ENCODE measurements at places on chromosomes 7 and 10.

- no peak for DNase-seq
Measured at GRCh38 chr7:77339726-77340125, 76.4 kb downstream of the GSAP start.

- peak; percentile 28 for DNase-seq
Measured at GRCh38 chr10:131560706-131561355, 249.3 kb upstream of the TCERG1L start.

DNA sequence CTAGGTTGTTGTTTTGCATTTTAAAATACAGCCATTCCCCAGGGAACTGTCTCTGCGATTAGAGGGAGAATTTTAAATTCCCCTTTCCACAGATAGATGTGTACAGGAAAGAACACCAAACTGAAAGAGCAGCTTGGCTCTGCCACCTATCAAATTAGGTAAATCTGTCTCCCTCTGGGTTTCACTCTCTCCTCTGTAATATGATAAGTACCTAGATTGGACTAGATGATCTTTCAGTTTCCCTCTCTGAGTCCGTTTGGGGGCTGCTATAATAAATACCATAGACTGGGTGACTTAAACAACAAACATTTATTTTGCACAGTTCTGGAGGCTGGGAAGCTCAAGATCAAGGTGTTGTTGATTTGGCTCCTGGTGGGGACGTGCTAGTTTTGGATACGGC lies 186.0 kb downstream of the KIF20B start:
- no peak for DNase-seq

DNA sequence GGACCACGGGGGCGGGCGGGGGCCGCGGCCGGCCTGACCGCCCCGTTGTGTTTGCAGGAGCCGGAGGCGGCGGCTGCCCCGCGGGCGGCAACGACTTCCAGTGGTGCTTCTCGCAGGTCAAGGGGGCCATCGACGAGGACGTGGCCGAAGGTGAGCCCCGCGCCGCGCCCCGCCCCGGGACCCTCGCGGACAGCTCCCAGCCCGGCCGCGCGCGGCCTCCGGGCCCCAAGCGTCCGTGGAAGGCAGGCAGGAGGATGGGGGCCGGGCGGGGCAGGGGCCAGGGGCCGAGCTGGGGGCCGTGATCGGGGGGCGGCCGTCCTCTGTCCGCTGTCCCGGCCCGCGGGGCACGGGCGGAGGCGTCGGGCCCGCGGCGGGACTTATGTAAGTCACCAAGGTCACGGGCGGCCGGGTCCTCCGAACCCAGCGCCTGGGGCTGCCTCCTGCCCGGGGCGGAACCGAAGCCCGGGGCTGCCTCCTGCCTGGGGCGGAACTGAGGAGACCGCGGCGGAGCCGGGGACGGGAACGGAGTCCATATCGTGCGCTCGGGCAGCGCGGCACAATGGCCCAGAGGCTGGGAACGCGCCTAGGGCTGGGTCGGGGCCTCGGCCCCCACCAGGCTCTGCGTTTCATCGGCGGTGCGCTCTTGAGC lies 497 bp downstream of the PPP2R2D start:
- DNase-seq, result no peak

DNA sequence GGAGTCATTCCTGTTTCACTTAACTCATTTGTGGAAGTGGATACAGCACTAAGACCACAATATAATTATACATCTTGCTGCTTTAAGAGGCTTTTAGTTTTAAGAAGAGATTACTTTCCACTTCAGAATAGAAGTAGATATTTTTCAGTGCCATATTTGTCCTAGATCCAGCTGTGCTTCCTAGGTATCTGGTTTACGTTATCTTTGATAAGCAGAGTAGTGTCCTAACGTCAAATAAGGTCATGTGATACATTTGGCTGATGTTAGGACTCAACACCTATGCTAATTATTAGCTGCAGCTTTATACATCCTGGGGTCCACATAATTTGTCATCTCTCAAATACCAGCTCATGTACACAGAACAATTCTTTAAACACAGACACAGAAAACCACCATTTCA lies 196.2 kb upstream of the SMIM30 start:
- no peak for DNase-seq

DNA sequence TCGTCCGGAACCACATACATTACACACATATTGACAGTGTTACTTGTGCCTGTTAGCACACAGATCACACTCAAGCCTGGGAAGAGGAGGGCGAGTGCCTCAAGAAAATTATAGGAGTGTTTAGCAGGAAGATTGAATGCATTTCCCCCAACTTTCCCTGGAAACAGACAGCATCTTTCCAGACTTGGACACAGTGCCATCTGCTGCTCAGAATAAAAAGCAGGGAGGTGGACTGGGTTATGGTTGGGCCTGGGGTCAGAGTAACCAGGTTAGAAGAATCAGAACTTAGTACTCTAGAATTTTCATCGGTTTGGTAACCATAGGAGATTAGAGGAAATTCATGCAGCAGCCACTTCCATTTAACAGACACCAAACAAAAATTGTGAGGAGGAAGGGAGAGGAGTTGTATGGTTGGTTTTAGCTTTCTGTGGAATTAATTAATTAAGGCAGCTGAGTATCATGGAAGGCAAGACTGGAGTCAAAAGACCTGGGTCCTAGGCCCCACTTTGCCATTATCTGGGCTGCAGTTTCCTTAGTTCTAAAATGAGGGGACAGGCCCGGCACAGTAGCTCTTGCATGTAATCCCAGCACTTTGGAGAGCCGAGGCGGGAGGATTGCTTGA lies 43.4 kb upstream of the OPTN start:
- DNase-seq, result no peak

DNA sequence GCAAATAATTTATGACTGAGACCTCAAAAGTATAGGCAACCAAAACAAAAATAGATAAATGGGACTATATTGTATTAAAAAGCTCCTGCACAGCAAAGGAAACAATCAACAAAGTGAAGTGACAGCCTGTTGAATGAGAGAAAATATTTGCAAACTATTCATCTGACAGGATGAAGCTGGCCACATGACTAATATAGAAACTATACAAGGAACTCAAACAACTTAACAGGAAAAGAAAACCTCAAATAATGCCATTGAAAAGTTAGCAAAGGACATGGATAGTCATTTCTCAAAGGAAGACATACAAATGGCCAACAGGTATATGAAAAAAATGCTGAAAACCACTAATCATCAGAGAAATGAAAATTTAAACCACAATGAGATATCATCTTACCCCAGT lies 245.1 kb downstream of the STK31 start:
- DNase-seq, result no peak

GRCh38 chr7:151794508-151795167 lies 82.3 kb downstream of the PRKAG2 start:
- DNase-seq, result no peak

- no peak for DNase-seq
Measured at GRCh38 chr10:89047397-89047796, 56.8 kb downstream of the FAS start.

- DNase-seq, result no peak
Measured at GRCh38 chr7:126529254-126529653, 723.5 kb downstream of the GRM8 start.

GRCh38 chr7:34109936-34110780 lies 204.8 kb downstream of the BMPER start:
- no peak for DNase-seq

- DNase-seq, result no peak
Measured at GRCh38 chr7:110835849-110836248, 255.1 kb upstream of the LRRN3 start.

DNA sequence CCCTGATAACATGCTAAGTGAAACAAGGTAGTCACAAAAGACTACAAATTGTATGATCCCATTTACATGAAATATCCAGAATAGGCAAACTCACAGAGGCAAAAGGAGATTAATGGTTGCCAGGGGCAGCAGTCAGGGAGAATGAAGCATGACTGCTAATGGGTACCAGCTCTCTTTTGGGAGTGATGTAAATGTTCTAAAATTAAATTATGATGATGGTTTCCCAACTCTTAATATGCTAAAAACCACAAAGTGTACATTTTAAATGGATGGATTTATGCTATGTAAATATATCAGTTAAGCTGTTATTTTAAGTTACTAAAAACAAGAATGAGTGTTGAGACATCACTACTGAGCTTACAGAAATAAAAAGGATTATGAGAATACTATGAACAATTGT lies 12.6 kb downstream of the CYP51A1 start:
- no peak for DNase-seq

- no peak for DNase-seq
Measured at GRCh38 chr7:9192969-9193368, 759.6 kb downstream of the NXPH1 start.

DNA sequence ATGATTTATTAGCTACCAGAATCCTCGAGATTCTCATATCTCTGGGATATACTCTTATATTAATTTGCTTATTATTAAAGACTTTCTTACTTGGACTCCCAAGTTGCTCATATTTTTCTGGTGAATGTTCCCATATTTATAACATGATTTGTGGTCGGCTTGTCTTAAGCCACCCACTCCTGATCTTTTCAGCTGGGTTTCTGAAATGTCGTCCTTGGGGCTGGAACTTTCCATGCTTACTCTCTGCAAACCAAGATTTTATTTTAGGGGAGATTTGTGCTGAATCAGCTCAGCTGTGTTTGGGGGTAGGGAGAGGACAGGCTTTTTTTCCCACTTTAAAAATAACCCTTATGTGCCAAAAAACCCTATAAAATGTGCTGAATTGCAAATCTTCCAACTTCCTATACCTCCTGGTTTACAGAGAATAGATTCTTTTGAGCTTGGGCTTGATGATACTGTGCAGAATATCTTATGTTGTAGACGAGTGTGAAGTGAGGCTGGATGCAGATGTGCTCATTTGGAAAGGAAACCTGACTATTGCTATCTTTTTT lies 162.1 kb downstream of the SND1 start:
- DNase-seq, result no peak

Data from right atrium auricular region (tissue), 2 donors.